Esophagus squamous epithelium (tissue), 5 donors: ENCODE measurements at places on chromosomes 1 and 21.

GRCh38 chr1:11691928-11692711, 610 bp downstream of the DRAXIN start:
- DNase-seq, result no peak

DNA sequence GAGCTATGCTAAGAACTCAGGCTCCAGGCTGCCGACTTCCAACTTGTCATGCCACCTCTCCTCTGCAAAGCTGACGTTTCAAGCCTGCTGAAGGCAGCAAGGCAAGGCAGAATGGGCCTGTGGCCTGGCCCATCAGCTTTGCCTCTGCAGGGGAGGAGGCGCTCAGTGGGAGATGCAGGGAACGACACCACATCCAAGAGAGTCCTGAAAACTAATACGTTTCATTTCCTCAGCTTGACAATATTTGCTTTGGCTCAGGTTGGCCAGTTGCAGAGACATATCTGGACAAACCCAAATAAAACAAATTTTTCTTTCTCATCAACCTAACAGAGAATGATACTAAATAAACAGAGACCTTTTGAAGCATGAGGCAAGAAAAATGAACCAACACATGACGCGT, 35.3 kb downstream of the BEND5 start:
- no peak for DNase-seq

GRCh38 chr1:14975119-14975518, 178.4 kb upstream of the TMEM51 start:
- DNase-seq, result no peak

GRCh38 chr1:106608841-106609240, 447.6 kb upstream of the PRMT6 start:
- no peak for DNase-seq

GRCh38 chr1:35442734-35443133, 114.5 kb downstream of the KIAA0319L start:
- no peak for DNase-seq

DNA sequence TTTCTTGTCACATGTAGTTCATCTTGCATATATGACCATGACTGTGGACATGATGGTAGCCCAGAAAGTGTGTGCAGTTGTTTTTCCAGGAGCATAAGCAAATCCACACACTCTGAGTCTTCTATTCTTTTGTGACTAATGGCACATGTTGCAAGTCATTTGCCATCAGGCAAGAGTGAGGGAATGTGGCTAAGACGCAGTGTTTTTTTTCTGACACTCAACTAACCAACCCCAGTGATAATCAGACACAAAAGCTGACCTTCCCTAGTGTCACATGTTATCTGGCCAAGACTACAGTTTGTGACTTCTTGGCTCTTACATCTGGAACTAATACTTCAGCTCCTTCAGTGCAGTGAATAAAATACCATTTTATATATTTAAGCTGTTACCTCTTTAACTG, 108.8 kb downstream of the ITSN1 start:
- DNase-seq, result no peak

DNA sequence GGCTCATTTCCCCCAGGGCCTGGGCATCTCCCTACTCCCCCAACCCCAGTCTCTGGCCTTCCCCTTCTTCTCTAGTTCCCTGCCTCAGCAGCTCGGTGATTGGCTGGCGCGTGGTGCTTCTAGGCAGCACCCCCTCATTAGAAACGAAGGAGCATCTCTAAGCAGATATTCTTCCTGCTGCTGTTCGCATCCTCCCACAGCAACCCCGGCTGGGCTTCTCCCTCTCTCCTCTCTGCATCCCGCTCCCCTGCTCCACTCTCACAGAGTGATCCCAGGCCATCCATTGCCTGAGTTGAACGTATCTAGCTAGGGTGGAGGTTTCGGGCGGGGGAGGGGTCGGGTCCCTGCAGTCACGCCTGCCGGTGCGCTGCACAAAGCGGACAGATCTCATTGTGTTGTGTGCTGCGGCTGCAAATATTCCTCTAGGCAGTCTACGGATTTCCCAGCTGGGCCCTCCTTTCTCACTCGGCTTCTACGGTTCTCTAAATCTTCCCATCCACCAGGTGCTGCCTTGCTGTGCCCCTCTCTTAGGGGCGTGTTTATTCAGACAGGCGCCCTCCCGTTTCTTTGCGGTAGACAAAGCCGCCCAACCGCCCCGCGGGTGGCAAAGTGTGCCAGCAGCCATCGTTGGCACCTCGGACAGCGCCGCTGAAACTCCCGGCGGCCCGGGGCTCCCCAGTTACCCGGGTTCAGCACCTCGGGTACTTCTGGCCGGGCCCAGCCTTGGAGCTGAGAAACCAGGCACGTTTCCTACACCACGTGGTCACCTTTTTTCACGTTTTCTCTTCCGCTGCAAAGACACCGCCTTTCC, 2.2 kb downstream of the CACNA1E start:
- DNase-seq, result no peak

DNA sequence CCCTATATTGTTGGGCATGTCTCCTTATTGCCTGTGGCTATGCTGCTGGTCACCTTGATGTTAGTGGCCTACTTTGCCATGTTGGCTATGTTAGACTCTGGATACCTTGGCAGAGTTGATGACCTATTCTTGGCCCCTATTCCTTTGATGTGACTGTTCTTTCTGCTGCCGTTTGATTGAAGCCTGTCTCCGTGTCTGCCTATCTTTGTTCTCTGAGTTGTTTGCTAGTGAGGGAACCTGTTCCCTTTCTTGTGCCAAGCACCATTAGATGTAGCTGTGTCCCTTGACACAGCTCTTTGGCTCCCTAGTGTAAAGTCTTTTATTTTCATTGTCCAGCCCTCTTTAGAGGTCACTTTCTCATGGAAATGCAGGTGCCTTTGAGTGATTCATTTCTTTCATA, 28.7 kb upstream of the PAPPA2 start:
- no peak for DNase-seq

DNA sequence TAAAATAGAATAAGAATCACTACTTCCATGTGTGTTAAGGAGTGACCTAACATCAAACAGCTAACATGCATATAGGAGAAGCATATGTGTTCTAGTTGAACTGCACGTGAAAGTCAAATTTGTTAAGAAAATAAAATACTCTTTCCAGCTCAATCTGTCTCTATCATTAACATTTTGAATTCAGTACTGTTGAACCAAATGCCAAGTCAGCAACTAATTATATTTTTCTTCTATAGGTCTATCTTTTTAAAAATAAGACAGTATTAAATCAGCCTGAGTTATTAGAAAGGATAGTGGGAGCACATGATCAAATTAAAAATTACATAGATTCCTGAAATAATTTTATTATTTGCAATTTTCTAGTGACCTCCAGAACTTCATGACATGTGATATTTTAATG, 141.8 kb downstream of the NRIP1 start:
- no peak for DNase-seq

GRCh38 chr1:95116580-95117206, 462 bp upstream of the TLCD4 start:
- no peak for DNase-seq

- DNase-seq, result no peak
These were observed 118.0 kb upstream of the BARHL2 start for GRCh38 chr1:90834886-90835660.

DNA sequence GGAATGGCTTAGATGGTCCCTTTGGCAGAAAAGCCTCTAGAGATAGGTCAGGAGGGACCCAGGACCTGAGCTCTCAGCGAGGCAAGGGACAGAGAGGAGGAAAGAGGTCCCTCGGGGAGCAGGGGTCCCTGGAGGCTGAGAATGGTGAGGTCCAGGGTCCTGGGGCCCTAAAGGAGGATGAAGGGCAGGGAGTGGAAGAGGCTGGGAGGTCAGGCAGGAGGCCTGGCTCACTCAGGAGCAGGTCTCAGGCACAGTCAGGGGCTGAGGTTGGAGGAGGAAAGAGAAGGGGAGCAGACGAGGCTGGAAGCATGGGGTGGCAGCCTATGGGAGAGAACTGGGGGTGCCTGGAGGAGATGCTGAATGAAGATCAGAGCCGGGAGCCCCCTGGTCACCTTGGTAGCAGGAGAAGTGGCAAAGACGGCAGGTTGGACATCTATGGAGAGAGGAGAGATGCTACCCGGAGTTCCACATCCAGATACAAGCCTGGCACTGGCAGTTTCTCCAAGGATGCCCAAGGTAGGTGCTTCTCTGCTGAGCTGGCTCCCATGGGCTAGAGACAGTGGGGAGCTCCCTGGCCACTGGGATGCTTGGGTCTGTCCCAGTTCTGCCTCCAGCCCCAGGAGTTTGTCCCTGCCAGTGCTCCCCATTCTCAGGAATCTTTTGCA, 22.6 kb downstream of the IGFN1 start:
- DNase-seq, result no peak

GRCh38 chr1:207815466-207815865, 63.6 kb downstream of the CD46 start:
- DNase-seq, result no peak

DNA sequence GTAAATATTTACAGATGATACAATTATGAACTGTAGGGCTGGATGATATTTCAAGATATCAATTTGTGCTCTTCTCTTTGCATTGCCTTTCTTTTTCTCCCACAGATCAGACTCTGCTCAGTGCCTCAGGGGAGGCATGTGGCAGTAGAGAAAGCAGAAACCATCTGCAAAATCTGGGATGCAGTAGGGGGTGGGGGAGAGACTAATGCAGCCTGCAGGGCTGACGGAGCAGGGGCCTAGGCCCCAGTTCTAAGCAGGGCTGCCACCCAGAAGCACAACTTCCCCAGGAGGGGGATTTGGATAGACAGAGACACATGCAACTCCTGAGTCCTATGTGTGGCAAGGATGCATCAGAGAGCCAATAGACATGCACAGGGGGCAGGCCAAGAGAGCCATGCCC, 511.6 kb downstream of the SMYD3 start:
- DNase-seq, result no peak

DNA sequence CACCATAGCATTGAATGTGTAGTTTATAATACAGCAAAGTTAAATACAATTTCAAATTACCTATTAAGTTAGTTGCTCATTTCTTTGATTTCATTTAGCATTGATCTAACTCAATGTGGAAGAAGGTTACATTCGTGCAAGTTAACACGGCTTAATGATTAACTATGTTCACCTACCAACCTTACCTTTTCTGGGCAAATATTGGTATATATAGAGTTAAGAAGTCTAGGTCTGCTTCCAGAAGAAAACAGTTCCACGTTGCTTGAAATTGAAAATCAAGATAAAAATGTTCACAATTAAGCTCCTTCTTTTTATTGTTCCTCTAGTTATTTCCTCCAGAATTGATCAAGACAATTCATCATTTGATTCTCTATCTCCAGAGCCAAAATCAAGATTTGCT, at the start of gene ANGPTL3:
TSS of gene ANGPTL3 (plus strand) at position 240 of the 400 bp plus-strand sequence. CDS start at position 287, 47 bp downstream.
- no peak for DNase-seq

DNA sequence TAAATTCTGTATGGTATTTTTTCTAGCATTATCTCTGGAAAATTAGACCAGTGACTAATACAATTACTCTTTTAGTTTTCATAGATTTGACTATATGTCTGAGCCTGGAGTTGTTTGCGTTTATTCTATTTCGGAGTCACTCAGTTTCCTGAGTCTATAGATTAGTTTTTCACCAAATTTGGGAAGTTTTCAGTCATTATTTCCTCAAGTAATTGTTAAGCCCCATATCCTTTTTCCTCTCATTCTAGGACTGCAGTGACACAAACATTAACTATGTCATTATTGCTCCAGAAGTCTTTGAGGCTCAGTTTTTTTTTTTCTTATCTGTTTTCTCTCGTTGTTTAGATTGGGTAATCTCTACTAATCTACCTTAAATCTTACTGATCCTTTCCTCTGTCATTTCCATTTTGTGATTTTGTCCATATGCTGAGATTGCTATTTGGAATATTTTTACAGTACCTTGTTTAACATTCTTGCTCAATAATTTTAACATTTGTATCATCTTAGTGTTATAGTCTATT, 886.2 kb downstream of the LTN1 start:
- DNase-seq, result no peak

DNA sequence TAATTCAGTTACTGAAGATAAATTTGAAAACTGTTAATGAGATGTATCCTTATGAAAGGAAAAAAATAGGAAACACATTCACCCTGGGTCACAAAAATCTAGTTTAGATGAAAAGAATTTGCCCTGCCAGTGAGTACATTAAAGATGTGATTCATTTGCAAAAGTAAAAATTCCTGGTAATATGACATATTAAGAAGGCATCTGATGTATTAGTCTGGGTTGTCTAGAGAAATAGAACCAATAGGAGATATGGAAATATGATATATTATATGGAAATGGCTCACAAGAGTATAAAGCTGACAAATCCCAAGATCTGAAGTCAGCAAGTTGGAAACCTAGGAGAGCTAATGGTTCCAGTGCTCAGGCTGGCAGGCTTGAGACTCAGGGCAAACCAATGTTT, 153.8 kb downstream of the MRPL39 start:
- DNase-seq, result no peak

DNA sequence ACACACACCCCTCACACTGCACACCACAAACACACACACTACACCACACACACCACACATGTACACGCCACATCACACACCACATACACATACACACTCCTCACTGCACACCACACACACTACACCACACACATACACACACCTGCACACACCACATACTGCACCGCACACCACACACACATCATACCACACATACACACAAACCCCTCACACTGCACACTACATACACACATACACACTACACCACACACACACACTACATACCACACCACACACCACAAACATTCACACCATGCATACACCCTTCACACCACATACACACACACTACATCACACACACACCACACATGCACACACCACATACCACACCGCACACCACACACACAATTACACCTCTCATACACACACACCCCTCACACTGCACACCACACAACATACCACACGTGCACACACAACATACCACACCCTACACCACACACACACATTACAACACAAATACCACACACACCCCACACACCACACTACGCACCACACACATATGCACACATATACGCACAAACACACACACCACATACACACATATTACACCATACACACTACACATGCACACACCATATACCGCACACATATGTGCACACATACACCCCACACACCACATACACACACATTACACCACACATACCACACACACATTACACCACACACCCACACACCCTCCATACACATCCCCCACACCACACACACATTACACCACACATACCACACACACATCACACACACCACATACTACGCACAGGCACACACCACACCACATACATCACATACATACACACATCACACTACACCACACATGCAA, 29.6 kb downstream of the RAB7B start:
- no peak for DNase-seq

- DNase-seq, result no peak
These were observed 61.9 kb downstream of the NFASC start for GRCh38 chr1:204932573-204932909.

DNA sequence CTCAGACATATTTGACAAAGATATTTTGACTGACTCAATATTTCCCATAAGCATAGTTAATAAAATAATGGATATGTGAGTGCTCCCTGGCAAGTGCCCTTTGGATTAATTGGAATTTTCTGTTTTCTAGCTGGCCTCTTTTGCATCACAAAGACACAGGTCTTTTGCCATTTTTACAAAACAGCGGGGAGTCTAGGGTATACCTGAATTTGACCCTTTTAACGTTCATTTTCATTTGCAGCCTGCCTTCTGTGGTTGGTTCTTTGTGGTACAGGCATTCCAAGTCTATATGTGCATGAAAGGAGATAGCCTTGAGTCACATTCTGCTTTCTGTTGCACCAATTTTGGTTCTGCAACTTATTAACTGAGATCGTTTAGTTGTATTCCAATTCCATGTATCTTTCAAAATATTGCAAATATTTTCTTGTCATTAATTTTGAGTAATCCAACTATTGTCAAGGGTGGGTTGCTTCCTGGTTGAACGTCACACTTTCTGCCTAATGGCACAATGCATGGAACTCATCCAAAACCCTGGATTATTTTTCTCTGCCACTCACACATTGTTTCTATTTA, 171.7 kb downstream of the CRB1 start:
- no peak for DNase-seq
